Activated CD4-positive, alpha-beta T cell treated with anti-CD3 and anti-CD28 coated beads for 4 hours (primary cell): ENCODE measurements at places on chromosomes 6 and 20.

- DNase-seq, result no peak
Observed at GRCh38 chr6:25458485-25458884, 179.3 kb downstream of the CARMIL1 start.

DNA sequence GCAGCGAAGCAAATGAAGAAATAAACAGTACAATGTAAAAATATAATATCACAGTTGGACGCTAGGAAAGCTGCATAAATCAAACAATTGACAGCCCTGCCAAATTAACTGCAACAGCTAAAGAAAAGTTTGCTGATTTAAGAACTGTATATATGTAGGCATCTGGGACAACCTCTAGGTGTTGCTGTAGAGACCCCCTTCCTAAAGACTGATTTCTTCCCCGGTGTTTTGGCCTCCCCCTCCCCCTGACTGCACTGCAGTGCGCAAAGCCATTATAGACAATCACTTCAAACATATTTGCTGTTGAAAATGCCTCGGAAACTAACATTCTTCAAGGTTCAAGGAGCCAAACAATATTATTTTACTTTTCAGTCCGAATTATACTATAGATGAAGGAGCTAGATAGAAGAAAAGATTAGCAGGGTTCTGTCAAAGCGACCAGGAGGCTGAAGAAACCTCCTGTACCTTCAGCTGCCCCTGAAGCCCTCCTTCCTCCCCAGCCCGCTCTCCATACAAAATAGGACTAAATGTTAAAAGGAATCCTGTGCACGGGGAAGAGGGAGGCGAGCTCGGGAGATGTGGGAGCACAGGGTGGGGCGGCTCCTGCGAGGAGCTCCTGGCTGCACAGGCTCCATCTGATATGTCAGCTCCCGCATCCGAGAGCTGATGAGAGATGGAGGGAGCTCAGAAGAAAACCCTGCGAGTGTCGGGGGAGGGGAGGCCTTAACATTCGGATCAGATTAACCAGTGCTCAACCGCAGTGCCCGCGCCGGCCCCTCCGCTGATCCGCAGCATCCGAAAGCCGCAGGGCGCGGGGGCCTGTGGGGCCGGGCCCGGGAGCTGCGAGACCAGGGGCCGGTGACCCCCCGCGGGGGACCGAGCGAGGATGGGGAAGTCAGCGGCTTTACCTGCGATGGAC lies 822 bp downstream of the ELOVL4 start:
- DNase-seq, result peak; percentile 9

DNA sequence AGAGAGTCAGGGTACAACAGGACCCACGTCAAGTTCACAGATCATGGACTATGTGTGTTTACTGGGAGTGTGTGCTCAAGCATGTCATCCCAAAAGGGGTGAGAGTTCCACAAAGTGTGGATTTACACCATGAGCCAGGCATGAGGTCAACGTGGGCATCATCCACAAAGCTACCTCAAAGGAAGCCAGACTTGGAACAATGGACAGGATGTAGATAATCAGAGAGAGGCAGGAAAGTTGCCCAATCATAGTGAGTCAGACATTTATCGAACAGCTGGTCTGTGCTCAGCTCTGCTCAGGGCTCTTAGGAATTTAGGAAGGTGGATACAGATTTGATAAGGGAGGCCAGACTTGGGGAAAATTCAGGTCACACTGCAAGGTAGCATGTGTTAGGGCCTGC lies 317.2 kb upstream of the CDYL start:
- DNase-seq, result no peak

- DNase-seq, result no peak
Observed at GRCh38 chr6:149076355-149076734, 241.2 kb upstream of the TAB2 start.

DNA sequence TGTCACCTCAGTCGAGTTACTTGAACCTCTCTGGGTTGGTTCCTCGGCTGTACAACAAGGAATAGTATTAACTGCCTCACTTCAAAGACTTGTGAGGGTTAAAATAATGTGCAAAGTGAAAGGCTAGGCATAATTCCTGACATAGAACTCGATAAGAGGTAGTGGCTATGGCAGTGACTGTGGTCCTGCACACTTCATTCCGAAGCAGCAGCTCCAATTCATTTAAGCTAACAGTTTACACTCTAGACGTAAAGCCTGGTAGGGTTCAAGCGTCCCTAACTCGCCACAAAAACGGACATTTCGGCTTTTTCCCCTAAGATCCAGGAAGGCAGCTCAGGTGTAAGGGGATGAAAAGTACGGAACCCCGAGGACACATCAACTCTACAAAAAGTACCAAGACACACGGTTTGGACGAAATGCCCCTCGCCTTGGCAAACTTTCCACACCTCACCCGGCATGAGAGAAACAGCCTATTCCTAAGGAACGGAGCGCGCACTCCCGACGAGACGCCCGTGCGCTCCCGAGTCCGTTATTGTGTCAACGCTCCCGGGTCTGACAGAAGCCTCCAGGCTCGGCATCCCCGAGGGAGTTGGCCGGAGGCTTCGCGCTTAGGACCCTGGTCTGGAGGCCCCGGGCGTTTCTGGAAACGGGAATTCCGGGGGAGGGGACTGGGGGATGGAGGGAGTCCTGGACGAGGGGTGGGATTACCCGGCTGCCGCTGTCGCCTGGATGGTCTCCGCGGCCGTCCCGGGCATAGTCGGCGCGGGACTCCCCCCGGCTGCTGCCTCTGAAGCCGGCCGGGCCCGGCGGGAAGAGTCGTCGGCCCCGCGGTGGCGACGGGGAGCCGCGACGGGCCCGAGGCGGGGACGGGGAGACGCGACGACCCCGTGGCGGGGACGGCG lies 937 bp downstream of the ZNF318 start:
- DNase-seq, result peak; percentile 13

DNA sequence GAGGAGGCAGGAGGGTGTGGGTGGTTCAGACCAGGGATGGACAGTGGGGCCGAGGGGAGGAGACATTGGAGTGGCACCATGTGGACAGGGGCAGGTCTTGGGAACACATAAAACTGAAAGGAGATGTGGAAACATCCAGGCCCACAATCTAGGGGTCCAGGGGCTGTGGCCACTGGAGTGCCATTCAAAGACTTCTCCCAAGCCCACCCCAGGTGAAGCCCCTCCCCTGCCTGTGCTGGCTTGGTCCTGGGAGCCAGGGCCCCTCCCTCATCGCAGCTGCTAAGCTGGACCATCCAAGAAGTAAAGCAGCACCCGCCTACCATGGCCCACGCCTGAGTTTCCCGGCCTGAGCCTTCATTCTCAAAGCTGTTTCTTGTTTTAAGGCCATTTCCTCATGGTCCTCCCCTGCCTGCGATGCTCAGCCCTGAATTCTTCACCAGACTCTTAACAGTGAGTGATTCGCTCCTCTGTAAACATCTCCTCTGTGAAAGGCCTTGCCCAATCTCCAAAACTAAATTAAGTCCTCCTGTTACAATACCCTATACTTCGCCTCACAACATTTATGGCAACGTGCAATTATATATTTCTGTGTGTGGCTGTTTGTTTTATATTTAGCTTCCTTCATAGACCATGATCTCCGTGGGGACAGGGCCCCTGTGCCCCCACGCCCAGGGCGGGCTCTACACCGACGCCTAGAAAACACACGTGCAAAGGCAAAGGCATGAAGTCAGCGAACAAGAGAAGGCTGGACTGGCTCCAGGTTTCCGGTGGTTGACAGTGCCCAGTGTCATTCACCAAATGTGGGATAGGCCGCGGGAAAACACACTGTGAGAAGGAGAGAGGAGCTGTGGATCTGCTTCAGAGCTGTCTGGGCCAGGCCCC lies 267.8 kb downstream of the ERMARD start:
- DNase-seq, result no peak

DNA sequence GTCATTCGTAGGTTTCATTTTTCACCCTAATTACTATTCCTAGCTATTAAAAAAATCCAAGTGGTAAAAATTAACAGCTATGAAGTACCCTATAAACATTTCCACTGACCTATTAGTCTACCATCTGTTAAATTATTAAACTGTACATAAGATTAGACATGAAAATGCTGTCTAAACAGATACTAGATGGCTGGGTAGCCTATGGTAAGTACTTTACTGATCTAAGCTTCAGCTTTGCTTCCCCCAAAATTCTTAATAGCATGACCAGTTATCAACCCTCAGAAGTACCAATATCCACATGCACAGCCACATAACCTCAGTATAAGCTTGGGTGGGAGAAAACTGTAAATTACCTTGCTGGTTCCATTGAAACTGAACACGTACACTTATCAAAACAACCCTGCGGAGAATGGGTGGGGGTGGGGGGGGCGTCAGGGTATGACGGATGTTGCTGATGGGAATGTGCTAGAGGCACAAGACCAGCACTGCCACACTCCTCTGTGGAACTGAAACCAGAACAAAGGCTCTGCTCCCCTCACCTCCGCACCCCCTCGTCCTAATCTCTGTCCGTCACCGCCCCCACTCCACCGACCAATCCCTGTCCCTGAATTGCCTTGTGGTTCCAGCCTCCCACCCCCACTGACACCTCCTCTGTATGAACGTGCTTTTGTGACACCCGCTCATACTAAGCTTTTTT lies 45.3 kb downstream of the B4GALT5 start:
- peak; percentile 56 for DNase-seq

DNA sequence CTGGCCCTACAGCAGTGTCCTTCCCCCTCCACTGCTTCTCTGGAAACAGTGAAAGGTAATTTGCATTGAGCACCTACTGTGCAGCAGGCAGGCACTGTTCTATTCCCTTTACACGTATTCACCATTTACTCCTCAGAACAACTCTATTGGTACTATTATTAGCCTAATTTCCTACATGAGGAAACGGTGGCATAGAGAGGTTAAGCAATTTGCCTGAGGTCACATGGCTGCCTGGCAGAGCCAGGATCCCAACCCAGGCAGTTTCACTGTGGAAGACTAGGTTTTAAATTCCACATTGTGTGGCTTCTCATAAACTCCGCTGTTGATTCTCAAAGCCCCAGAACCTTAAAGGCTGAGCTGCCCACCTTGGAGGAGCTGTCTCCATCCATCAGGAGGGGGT lies 72.7 kb downstream of the CLIC5 start:
- no peak for DNase-seq

- no peak for DNase-seq
Observed at GRCh38 chr6:135300576-135300975, 119.5 kb downstream of the MYB start.

DNA sequence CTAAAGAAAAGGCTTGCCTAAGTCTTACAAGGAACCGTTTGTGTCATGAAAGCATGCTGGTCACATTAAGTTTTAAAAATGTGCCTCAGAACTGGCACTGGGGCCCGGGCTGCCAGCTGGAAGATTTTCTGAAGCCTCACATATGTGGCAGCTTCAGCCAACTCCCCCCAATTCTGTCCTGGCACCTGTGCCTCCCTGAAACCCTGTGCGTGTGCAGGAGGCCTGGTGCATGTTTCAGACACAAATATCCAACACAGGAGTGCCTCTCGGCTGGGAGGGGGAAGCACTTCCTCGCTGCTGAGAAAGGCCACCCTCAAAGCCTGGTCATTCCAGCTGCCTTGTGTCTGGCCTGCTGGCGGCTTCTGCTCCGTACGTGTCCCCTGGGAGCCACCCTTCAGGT lies 188.5 kb upstream of the SNX9 start:
- no peak for DNase-seq

GRCh38 chr6:1297746-1298145 lies 14.2 kb upstream of the FOXQ1 start:
- DNase-seq, result no peak

- no peak for DNase-seq
Observed at GRCh38 chr6:835476-836160, 142.7 kb upstream of the EXOC2 start.

DNA sequence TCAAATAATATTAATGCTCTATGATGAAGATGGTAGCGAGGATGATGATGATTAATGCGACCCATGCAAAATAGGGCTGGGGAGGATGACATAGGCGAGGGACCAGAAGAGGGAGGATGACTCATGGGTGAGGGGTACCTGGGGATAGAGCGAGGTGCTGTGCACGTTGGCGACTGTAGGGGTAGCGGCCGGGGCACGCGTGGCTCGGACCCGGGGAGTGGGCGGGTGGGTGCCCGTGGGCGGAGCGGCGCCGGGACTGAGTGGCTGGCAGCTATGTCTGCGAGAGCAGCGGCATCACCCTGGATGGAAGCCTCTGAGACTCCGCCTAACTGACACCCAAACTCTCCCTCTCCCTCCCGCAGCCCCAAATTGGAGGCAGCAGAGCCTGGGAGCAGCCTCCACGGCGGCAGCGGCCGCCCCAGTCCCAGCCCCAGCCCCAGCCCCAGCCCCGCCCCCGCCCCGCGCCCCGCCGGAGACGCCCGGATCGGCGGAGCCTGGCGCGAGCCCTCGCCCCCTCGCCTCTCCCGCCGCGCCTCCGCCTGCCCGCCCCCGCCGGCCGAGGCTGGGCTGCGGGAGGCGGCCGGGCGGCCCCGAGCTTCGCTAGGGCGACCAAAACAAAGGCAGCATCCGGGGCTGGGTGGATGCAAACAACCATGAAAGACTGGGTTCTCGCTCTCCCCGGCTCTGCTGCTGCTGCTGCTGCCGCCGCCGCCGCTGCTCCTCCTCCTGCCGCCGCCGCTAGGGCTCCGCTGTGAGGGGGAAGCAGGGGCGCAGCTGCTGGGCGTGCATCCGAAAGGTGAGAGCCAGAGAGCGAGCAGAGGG lies at the start of gene RIMS1:
Gene RIMS1 (plus strand): TSS at position 367 of the 822 bp plus-strand sequence. CDS start 474 bp downstream, outside the sequence.
- no peak for DNase-seq

- DNase-seq, result no peak
Observed at GRCh38 chr6:147986846-147987245, 355.8 kb upstream of the SASH1 start.

DNA sequence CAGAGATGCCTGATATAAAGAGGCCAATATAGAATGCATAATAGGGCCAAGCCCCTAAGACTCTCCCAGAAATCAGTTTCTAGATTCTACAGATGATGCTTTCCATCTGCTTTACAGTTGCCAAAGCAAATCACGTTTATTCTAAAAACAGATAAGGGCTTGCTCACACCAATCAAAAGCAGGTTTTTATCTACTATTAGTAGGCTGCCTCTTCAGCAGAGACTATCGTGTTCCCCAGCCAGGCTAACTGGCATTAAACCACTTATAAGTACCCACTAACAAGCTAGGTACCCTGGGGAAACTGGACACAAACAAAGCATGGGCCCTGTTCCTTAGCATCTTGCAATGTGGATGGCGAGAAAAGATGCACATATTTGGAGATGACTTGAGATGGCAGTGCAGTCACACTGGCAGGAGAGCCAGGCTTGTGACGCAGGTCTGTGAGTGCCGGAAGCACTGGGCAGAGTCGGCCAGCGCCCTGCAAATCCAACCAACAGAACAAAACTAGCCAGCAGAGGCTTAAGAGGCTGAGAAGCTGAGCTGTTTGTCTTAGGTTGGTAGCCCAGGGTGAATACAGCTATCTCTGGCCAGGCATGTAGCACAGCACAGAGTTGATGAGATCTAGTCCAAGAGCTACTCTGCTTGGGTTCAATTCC lies 73.4 kb downstream of the GFOD1 start:
- DNase-seq, result no peak

- no peak for DNase-seq
Observed at GRCh38 chr6:144953552-144954240, 668.6 kb downstream of the UTRN start.

DNA sequence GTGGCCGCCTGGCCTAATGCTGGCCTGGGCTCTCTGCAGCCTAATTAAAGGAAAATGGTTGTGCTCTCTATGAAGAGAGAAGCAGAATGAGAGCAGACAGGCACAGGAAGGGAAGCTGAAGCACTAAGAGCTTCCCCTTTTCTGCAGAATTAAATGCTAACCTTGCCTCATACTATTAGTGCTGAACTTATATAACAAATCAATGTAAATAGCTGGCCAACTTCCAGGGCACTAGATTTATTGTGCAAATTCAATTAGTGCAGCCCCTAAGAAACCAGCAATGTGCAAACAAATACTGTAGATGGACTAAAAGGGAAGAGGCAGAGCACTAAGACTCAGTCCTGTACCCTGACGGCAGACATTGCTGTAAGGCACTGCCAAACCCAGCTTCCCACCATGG lies 36.1 kb upstream of the INSM1 start:
- no peak for DNase-seq
